ENCODE measurements at places on chromosomes 2 and 18. TPM values are rescaled to one million over a fixed set of nuclear protein-coding genes. Genes with fewer than 3 reads are reported as not detected.
A peak's percentile ranks its signal among the peaks of the same experiment; 100 is the strongest.

Gene MEP1B
- total RNA-seq, result 0.18 TPM

Gene GALNT5
- 9.6 TPM for total RNA-seq

Gene DOK1
- 6.4 TPM for total RNA-seq

Gene UGT1A4
- not detected for total RNA-seq

Gene ZNF892
- 6.2 TPM for total RNA-seq

- DNase-seq, result peak; percentile 89
These were observed 2.3 kb downstream of the NEUROD1 start for GRCh38 chr2:181677912-181678586.

DNA sequence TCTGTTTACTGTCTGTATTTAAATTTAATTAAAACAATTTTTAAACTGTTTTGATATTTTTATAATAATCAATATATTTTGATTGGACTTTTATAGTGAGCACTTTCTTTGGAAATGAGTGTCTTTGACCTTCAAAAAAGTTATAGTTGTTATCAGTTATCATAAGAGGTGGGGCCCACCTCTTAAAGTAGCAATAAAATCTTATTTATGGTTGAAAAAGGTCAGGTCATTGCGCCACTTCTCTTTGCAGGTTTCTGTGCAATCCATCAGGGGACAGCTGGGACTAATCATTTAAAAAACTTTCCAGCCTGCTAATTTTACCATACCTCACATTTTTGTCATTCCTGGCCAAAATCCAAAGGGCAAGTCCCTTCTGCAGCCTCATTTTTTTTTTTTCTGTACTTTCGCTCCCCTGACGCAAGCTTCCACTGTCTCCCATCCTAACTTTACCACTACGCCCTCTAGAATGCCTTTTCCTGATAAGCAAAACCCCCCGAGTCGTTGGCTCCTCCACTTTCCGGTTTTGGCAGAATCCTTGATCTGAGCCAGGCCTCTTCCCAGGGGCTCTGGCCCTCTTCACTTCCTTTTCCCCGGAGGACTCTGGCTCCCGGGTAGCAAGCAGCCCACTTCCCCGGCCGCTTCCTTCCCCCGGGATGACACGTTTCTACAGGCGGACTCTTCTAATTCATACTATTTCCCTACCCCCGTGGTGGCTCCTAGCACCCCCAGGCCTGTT lies 1.1 kb upstream of the SEH1L start:
- peak; percentile 79 for DNase-seq

GRCh38 chr2:18980786-18981430 lies 377.5 kb downstream of the OSR1 start:
- peak; percentile 94 for DNase-seq

GRCh38 chr2:173076581-173077345 lies 1.1 kb downstream of the MAP3K20 start:
- DNase-seq, result peak; percentile 80

DNA sequence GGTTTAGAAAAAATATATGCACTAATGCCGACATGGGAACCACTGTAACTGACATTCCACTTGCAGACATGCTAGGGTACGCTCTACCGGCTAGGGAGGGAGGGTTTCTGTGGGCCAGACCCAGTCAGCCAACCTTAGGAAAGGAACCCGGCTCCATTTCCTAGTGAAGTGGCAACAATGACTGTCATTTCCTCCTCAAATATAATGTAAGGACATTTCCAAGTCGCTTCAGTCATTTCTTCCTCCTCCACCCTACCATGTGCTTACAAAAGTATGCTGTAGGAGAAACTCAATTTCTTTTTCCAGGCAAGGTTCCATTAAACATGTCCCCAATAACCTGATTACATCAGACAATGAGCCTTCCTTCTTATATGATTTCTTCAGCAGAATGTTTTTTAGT lies 64.3 kb upstream of the PSMD14 start:
- peak; percentile 74 for DNase-seq

DNA sequence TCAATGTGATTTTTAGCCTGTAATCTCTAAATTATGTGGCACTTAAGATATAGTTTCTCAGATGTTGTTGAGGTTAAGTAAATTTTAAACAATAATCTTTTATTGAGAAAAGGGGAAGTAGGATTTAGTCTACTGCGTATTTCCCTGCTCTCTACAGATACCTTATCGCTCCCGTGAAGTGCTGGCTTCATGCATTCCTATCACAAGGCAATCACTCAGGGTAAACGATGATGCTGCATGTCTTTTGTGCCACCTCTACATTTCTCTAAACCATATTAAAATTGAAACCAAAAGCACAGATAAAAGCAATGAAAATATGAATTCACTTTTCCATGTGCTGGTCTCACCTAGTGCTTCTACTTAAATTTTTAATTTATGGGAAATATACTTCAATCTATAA lies 14.4 kb upstream of the RPE start:
- DNase-seq, result no peak

DNA sequence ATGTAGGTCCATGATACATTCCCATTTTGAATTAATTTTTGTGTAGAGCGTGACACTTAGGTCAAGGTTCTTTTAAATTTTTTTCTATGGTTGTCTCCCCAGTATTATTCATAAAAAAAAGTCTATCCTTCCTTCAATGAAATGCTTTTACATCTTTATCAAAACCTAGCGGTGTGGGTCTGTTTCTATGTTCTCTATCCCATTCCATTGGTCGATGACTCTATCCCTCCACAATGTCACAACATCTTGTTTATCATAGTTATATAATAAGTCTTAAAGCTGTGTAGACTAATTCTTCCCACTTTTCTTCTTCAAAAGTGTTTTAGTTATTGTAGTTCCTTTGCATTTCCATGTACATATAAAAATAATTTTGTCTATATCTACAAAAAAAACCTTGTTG lies 47.2 kb upstream of the GPR17 start:
- DNase-seq, result no peak

GRCh38 chr18:3451989-3452749 lies 2.2 kb downstream of the TGIF1 start:
- DNase-seq, result peak; percentile 82

DNA sequence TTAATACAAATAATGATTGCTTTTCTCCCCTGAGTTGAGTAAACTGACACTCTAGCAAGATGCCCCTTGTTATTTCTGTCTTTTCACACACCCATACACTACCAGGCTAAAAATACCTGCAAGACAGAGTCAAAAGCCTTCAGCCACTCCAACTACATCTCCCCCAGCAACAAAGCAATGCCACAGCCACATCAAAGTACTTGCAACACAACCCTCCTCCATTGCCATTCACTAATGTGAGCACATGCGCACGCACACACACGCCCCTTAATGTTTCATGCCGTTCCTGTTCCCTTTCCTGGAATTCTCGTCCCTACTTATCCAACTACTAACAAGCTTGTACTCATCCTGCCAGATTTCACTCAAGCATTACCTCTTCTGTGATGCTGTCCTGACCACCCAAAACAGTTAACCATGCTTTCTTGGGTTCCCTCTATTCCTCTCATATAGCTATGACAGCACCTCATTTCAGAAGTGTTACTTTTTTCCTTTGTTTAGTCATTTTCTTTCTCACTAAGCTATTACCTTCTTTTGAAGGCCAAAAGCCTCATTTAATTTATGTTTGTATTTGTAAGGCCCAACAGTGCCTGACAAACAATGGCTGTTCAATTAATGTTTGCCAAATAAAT lies 29.6 kb downstream of the SLC25A12 start:
- no peak for DNase-seq

- peak; percentile 63 for DNase-seq
These were observed 333.7 kb upstream of the FIGN start for GRCh38 chr2:164069540-164069939.

DNA sequence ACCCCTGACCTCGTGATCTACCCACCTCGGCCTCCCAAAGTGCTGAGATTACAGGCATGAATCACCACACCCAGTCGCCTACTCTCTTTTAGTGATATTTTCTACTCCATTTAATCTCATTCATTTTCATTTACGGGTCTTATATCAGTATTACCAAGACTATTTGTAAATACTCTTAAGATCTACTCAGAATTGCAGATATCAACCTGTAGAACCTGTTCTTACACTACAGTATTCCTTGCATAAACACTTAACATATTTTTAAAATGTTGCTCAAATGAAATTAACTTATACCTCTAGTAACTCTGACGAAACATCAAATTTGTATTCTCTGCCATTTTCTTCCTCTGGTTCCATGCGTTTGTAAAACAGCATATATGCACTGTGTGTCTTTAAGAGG lies 79.3 kb downstream of the C2orf74 start:
- no peak for DNase-seq

DNA sequence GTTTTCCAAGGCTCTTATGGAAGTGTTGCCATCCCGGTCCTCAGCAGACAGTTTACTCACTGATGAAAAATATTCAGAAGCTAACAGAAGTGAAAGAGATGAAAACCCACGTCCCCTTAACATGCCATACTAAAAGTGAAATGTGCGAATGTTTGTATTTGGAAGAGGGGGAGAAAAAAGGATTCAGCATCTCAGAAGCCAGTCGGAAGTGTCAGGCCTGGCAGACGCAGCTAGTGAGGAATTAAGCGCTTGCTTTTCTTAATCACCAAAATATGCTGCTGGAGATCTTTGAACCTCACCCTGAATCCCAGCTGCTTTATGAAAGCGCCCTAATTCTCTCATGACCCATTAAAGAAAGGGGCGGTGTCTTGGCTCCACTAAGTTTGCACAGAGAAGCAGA lies 653.7 kb downstream of the DCDC2C start:
- DNase-seq, result peak; percentile 54

DNA sequence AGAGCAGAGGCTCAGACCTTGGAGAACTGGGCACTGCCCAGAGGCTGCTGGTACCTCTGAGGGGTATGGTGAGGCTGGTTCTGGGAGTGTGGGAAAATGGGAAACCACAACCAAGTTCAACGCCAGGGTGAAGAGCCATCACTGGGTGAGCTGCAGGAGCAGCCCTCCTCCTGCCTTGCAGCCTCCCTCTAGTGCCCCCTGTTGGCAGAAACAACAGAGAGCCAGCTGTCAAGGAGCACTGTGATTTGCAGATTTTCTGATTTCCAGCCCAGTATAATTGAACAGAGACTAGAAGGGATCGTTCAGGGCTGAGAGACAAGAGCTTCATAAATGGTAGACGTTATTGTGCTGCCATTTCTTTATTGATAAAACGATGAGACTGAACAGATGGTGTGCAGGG lies 50.5 kb downstream of the MAPK4 start:
- DNase-seq, result no peak

- peak; percentile 20 for DNase-seq
These were observed 132.9 kb downstream of the MYO5B start for GRCh38 chr18:50061876-50062517.

DNA sequence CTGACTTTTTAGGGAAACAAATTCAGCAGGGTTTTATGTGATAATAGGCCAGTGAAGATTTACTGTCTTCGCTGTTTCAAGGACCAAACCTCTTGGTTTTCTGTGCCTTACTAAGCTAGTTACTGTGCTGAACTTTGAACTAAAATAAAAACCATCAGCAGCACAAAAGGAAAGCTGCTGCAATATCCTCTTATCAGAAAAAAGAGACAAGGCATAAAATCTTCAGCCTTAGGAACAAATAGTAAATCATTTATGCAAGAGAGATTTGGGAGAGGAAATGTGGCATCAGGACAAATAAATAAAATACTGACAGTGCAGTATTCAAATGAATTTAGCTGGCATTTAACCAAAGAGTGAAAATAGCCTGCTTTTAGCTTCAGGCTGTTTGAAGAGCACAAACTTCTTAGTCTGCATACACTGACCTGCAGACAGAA lies 64.1 kb upstream of the EHBP1 start:
- DNase-seq, result peak; percentile 57

DNA sequence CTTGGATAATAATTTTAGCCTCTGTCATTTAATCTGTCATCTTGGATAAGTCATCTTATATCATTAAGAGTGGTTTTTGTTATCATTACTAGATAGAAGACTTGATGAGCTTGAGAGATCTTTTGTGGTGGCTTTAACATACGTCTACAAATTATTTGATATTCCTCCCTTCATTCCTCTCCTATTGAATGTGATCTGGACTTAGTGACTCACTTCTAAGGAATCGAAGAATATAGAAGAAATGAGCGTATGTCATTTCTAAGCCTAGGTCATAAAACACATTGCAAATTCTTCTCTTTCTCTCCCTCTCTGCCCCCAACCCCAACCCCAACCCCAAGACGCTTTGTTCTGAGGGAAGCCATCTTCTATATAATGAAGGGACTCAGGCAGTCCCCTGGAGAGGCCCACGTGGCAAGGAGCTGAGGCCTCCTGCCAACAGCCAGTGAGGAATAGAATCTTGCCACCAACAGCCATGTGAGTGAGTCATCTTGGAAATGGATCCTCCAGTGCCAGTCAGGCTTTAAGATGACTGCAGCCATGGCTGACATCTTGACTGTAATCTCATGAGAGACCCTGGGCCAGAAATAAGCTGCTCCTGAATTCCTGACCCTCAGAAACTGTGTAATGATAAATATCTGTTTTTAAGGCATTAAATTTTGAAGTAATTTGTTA lies 221.6 kb upstream of the SP5 start:
- DNase-seq, result no peak

DNA sequence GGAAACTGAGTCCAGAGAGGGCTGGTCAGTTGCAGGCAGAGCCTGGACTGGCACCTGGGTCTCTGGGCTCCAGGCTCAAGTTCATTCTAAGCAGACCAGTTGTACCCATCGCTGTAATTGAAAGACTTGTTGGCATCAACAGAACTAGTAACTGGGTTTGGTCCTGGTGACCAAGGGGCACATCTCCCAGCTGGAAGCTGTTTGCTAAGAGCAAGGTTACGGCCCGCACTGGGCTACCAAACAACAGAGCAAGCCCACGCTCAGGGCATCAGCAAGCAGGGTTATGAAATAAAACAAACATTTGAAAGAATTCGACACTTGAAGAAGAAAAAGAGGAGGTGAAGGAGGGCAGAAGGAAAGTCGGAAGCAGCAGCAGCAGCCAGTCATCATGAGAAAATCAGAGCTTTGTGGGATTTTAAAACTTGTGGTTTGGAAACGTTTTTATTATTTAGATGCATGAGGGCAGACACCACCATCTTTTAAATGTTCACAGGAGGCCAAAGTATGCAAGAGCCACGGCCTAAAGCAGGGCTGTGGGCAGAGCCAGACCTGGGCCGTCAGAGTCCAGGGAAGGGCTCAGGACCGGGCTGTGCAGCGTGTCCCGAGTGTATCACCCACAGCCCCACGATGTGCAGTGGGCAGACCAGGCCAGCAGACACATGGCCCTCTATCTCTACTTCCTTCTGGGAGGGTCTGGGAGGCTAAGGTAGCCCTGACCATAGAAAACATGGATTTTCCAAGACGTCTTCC lies 220.3 kb downstream of the BCL2 start:
- DNase-seq, result no peak

DNA sequence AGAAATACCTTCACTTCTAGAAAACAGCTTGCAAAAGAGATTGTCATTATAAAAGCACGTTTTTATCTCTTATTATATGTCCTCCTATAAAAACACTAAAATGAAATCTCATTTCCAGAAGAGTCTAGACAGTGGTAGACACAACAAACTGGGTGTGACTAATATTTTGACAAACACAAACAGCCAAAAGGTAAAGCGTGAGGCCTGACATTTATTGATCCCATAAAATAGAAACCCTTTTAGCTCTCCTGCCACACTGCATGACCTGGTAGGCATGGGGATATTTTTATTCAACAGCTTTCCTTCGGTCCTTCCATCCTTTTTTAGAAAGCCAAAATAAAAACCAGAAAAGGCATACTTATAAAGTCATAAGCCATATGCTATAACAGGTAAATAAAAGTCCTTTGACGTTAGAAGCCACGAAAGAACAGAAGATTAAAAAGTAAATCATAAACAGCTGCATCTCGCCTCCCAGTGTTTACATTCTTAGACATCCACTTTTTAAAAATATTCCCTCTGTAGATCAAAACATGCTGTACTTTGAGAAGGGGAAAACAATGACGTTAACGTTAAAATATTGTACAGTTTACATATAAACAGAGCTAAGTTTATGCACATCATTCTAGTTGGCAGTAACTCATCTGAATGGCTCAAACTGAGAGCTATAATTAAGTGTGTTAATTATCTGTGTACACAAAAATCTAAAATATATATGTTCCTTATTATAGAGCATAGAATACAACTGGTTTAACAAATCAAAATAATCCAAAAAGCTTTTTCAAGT lies 44.6 kb downstream of the IRS1 start:
- DNase-seq, result no peak
